ENCODE measurements at places on chromosomes 5 and 9.

- DNase-seq = no peak
Measured at GRCh38 chr9:95383185-95383676, 65.7 kb upstream of the FANCC start.

GRCh38 chr5:128121651-128122050, 38.1 kb downstream of the SLC12A2 start:
- DNase-seq = no peak

DNA sequence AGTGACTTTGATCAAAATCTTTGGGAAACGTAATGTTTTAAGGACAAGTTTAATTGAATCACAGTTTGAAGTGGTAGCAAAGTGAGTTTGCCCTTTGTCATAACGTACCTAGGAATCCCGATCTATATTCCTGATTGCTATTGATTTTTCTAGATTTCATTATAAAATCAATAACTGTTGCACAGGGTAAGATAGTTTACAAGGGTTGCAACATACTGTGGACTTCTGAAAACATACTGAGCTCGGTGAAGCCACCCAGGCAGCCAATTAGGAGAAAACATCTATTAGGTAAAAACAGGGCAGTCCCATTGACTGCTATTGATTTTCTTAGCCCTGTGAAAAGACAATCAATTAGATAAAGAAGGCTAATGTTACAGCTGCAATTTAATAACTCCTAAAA, 659.9 kb downstream of the ISL1 start:
- DNase-seq = no peak

DNA sequence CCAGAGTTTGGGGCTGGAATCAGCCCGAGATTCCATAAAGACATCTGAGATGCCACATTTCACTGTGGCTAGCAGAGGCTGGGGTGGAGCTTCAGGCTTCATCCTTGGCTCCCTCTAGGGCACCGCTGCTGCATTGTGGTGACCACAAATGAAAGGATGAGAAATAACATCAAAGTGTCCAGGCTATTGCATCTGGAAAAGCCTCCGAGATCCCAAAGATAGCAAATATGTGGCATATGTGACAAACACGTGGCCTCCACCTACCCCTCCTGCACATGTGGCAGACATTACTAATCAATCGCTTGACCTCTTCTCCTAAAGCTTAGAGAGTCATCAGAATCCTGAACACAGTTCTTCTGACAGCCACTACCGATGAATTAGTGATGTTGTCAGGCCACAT, 4.5 kb downstream of the SPARC start:
- no peak for DNase-seq

Measured in ascending aorta (tissue), 2 donors.